ENCODE measurements at places on chromosomes 2 and 18.

GRCh38 chr2:32770360-32770759 is 142.5 kb downstream of the TTC27 start:
- no peak for DNase-seq

- no peak for DNase-seq
Measured at GRCh38 chr18:67577386-67577785, 60.9 kb upstream of the DSEL start.

GRCh38 chr2:84378960-84379359 is 80.1 kb downstream of the SUCLG1 start:
- DNase-seq, result no peak

- DNase-seq, result no peak
Measured at GRCh38 chr2:200356321-200356720, 49.8 kb downstream of the SPATS2L start.

DNA sequence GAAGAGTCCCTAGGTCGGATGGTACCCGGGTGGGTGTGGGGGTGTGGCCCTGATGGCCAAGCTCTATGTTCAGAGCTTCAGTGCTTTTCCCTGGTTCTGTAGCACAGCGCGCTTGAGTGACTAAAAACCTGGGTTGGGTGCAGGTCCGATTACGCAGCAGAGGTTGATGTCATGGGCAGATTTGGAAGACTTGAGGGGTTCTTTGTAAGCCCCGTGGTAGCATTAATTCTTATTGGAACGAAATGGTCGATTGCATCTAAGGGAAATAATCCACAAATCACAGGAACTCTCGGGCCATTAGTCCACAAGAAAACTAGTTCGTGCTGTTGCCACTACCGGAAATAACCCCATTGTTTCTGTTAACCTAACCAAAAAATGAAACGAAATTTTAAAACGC is 9.0 kb downstream of the HOXD8 start:
- no peak for DNase-seq

DNA sequence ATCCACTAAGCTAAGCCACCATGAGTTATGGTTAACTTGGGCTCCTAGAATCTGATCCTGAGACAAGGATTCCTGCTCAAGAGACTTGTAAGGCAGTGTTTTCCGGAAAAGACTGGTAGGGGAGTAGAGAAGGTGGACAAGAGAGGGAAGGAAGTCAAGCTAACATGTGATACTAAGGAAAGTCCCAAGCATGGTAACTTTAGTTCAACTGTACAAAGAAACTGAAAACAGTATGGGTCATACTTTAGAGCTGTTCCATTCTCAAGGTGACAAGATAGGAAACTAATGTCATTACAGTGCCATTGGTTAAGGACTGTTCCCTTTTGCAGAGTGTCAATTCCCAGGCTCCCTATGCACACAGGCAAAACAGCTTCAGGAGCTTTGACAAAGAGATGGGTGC is 5.8 kb downstream of the MYO5B start:
- no peak for DNase-seq

- no peak for DNase-seq
Measured at GRCh38 chr2:117858336-117858735, 43.8 kb downstream of the DDX18 start.

DNA sequence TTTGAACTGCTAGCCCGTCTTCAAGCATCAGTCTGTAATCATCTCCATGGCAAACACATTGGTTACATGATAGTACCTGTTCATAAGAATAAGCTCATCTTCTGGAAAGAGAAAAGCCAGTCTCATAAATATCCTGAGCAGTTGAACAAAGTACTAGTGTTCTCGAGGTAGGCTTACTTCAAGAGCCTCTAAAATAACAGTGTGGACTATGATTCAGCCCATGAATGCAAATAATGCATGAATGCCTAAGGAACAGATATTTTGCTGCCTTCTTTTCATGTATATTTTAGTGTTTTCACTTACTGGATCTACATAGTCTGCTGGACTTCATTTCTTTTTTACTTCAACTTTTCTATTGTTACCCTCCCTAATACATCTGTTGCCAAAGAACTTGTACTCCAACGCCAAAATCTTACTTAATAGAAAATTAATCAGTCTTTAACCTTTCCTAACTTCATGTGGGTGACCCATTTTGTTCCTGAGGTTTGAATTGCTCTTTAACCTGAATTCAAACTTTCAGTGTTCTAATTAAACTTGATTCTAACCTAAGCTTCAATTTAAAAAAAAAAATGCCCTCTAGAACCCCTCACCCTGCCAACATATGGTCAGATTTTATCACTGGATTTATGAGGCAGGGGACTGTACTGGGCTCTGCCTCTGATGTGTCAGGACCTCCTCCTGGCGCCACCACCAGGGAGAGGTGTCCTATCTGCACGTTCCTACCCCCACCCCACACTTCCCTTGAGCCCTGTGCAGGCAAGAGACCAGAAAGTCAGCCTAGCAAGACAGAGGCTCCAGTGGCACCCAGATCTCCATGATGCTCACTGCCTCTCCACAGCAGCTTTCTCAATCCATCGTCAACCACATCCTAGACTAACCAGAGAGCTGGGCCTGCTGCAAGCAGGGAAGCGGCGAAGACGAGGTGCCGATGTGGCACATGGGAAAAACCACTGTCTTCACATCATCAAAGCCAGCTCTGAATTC is 264.7 kb upstream of the ID2 start:
- DNase-seq, result no peak

DNA sequence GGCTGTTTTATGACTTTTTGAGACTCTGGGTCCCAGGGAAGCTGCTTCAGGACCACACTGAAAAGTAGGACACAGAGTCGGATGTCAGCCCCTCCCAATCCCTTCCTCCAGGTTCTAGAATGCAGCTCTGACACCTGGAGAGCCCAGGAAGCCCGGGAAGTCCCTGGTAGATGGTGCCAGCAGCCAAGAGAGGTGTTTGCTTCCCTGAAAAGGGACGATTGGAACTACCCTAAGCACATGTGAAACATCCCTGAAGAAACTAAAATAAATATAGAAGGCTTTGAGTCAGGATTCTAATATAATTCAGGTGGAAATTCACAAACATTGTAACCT is 163.2 kb upstream of the CYRIA start:
- no peak for DNase-seq

GRCh38 chr2:85814802-85815550 is 61.2 kb downstream of the ATOH8 start:
- DNase-seq, result no peak

- DNase-seq, result peak; percentile 42
Measured at GRCh38 chr2:109582928-109583895, 30.6 kb downstream of the SEPTIN10 start.

- DNase-seq, result no peak
Measured at GRCh38 chr2:36473230-36473629, 117.7 kb downstream of the CRIM1 start.

DNA sequence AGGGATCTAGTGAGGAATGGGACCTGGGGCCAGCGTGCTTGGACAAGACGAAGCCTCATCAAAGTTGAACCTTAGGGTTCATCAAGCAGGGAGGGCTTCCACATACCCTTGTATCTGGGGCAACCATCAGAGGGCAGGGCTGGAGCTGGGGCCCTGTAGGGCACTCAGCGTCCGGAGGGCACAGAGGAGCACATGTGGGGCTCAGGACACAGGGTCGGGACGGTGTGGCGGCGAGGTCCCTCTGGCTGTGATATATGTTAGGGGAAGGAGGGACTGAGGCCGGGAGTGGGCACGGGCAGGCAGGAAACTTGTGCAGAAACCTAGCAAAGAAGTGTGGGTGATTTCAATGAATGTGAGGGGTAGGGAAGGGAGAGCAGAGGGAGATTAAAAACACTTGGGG is 244.0 kb downstream of the AGAP1 start:
- DNase-seq, result no peak

GRCh38 chr2:46362667-46363012 is 65.4 kb downstream of the EPAS1 start:
- DNase-seq, result peak; percentile 82

DNA sequence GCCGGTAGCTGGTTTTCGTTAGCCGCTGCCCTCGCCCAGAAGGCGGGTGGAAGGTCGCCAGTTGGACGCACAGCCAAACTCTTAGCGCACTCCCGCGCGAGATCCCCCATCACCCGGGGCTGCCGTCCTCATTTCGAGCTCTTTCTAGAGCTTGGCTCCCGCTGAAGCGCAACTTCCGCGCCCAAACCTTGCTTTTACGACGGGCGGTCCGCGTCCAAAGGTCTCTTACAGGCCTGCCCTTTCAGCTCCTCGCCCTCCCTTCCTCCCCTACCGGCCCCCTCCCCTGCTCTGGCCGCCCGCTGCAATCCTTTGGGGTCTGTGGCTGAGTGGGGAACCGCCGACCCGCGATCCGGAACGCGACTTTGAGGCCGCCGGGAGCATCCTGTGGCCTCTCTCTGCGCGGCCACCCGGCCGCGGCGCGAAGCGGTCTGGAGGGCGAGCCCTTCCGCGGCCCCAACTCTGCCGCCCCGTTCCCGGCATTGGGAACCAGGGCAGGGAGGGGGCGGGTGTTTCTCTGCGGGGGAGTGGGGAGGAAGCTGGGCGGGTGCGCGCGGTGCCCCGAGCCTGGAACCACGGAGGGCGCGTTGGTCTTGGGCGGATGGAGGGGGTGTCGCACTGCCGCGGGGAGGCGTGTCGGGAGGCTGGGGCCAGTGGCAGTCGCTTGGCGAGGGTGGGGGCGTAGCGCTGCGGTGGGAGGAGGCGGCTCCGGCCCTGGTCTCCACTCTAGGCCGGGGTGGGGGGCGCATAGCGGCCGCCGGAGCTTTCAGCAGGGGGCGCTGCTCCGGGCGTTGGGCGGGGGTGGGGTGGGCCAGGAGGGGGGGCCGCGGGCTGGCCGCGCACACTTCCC is at the start of gene GDF7:
Gene GDF7, plus strand, starts transcription at position 841 of the 847 bp plus-strand sequence. CDS start 96 bp downstream, outside the sequence.
- DNase-seq, result no peak

DNA sequence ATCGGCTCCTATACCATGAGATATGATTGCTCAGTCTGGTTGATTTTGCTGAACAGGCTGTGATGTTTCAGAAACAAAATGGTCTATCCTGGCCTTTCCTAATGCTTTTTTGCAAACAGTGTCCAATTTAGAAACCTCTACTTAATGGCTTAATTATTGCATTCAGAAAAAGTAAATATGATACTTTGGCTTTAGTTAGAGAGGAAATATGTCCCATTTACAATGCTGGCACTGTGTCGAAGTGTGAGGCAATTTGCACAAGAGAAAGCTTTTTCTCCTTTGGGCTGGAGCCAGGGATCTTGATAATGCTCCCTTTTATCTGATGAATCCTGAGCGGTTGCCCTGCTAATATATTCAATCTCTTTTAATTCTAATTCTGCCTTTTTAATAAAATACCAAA is 418.9 kb downstream of the EPHA4 start:
- no peak for DNase-seq

DNA sequence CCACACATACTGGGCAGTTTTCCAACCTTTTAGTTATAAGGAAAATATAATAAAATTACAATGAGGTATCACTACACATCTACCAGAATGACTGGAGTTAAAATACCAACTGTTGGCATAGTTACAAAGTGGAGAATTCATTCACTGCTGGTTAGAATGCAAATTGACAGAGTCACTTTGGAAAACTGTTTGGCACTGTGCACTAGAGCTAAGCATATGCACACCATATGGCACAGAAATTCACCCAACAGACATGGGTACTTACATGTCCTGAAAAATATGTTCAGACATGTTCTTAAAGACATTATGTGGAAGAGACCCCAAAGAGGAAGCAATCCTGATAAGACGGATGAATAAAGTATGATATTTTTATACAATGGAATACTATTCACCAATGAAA is 686.1 kb upstream of the RAB6C start:
- no peak for DNase-seq

- no peak for DNase-seq
Measured at GRCh38 chr2:156339110-156339847, 6.8 kb upstream of the NR4A2 start.

- no peak for DNase-seq
Measured at GRCh38 chr2:188784269-188784762, 189.9 kb upstream of the COL3A1 start.

- no peak for DNase-seq
Measured at GRCh38 chr2:220785178-220785577, 786.9 kb downstream of the EPHA4 start.

DNA sequence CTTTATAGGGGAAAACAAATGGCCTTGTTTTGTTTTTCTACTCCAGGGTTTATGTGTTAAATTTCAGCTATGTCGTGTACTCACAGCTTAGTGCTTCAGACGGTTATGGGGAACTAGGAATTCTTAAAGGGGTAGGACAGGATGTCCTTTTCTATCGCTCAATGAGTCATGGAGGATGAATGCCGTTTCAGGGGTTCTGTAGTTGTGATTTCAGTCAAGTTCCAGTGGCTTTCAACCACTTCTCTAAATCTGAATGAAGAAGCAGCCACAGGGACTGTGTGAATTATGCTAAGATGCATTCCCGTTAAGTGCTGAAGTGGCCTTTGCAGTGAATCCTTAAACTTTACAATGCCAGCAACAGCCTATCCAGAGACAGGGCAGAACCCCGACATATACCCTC is 1231.7 kb upstream of the ZEB2 start:
- peak; percentile 32 for DNase-seq

DNA sequence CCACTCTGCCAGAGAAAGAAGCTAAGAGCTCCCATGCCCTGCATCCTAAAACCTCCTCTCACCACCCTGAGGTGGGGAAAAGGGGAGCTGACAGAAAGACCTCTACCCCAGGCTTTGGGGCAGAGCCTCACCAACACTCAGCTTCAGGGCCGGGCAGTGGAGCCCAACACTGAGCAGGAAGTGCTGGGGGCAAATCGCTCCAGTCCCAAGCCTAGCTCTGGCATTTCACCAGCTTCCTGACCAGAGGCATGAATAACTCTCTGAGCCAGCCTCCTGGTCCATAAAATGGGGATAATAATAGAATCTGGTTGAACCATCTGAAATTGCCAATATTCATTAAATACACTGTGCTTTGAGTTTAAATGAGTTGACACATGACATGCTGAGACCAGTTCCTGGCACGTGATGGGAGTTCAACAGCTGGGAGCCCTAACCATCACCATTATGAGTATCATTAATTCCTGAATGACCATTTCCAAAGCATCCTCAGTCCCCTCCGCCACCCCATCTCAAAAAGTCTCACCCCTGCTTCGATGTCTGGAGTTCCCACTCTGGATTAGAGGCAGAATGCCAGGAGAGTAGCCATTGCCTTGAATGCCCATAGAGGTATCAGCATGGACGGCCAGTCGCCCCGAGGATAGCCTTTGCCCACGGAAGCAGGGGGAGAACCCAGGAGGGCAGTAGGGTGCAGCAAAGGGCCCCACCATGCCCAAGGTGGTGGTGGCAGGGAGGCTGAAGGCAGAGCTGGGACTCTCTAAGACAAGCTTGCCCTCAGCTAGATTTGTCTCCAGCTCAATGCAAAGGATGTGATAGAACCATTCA is 153.4 kb downstream of the TNS1 start:
- DNase-seq, result no peak

DNA sequence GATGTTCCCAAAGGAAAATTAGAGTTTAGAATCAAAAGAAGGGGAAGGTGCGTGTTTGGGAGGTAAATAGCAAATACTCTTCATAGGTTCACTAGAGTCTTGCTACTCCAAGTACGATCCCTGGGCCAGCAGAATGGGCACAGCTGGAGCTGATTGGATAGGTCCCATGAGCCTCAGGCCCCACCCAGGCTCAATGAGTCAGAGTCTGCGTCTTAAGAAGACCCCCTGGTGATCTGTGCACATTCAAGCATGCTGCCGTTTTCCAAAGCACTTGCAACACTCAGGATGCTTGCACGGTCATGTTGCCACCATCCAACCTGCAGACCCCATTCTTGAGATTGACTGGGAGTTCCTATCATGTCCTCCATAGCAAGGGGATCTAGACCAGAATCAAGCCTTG is 40.5 kb downstream of the ABCG8 start:
- no peak for DNase-seq

- peak; percentile 82 for DNase-seq
Measured at GRCh38 chr2:37561615-37562569, 109.5 kb downstream of the CDC42EP3 start.

GRCh38 chr2:207091176-207091575 is 74.6 kb downstream of the KLF7 start:
- DNase-seq, result no peak

- no peak for DNase-seq
Measured at GRCh38 chr2:203937788-203938187, 1.2 kb downstream of the ICOS start.
